ENCODE measurements at places on chromosomes 11 and 22.

GRCh38 chr11:125175896-125176575, 11.5 kb downstream of the PKNOX2 start:
- no peak for DNase-seq

- DNase-seq, result no peak
Observed at GRCh38 chr11:11211186-11211585, 141.9 kb downstream of the CSNK2A3 start.

DNA sequence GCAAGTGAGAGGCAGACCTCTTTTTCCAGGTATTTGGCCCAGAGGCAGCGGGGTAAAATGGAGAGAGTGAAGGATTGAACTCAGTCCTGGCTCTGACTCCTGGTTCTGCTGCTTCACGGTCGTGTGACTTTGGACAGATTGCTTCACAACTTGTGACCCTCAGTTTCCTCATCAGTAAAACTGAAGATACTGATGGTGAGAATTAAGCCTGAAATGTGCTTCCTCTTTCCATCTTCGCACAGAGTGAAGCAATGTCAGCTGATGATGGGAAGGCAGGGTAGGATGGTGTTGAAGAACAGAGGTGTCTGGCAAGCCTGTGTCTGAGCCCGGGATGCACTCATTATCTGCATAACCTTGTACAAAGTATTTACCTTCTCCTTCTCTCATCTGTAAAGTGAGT, 59.0 kb downstream of the UBASH3B start:
- DNase-seq, result peak; percentile 76

GRCh38 chr22:22709719-22710445, 65.5 kb downstream of the GGTLC2 start:
- DNase-seq, result no peak

DNA sequence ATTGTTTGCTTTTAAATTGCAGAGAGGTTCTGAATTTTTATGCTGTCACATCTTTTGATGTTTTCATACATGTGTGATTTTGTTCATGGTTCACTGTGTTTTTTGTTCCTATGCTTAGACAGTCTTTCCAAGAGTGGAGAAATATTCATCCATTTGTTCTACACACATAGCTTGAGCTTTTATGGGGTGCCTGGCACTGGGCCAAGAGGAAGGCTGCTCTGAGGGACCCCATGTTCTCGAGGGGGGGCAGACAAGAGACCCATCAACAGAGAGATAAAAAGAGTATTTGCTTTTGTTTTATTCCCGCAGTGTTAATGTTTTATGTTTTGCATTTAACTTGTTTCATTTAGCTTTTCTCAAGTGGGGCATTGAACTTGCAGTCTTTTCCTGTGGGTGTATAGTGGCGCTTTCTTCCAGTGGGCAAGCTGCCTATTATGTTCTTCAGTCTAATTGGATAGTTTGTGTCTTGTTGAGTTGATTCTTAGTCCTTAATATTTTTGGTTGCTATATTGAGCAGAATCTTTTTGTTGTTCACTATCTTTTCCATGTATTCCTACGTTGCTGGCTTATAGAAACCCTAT, 57.7 kb downstream of the CABIN1 start:
- DNase-seq, result no peak

- DNase-seq, result no peak
Observed at GRCh38 chr11:101436511-101437142, 147.2 kb downstream of the TRPC6 start.

DNA sequence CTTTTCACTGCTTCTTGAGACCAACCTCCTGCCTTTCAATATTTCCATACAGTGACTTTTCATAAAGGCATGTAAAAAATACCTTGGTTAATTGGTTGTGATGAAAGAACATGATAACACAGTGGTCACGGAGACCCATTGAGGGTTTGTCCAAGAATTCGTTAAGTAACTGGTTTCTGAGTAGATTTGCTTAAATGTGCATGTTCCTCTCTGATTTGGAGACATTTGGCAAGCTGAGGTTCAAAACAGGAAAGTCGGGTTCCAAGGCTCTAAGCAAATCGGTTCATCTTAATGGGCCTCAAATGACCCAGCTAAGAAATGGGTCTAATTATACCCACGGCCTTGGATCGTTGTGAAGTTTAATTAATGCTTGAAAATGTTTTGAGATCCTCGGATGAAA, 36.9 kb upstream of the CCND1 start:
- DNase-seq, result no peak

DNA sequence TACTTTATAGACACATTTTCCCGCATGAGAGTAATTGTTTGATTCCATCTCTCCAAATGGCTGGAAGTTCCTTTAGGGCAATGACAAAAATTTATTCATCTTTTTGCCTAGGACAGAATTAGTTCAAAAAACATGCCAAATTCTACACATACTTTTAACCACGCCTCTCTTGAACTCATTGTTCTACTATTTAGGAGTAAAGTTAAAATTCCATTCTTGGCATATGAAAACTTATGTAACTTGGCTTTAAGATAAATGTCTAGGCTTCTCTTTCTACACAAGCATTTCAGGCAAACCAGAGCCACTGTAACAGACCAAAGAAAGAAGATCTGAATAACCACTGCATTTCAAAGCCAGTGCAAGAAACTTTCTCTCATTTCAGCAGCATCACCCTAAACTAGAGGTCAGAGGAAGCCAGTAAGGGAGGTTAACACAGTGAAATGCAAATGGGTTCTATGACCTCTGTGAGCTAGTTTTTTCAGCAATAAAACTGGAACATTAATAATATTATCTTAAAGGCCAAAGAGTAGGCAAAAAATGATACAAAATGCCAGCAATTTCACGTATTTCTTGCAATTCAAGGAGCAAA, 73.0 kb downstream of the RSF1 start:
- no peak for DNase-seq

- no peak for DNase-seq
Observed at GRCh38 chr11:121722431-121723245, 269.9 kb upstream of the SORL1-AS1 start.

DNA sequence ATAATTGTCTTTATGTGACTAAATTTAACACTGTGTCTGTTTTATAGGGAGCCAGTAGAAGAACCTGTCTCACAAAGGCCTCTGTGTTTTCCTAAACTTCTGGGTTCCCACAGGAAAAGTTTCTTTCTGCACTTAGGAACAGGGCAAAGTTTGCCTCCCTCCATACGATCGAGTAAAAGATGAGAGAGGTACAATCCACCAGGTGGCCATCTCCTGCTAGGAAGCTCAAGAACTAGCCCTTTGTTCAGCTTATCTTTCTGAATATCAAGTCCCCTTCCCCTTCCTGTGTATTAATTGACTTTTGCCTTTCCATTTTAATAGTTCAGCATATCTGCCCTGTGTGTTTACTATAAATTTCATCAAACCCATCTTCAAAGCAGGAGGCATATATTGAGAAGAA, 18.0 kb downstream of the CSNK2A3 start:
- DNase-seq, result no peak

DNA sequence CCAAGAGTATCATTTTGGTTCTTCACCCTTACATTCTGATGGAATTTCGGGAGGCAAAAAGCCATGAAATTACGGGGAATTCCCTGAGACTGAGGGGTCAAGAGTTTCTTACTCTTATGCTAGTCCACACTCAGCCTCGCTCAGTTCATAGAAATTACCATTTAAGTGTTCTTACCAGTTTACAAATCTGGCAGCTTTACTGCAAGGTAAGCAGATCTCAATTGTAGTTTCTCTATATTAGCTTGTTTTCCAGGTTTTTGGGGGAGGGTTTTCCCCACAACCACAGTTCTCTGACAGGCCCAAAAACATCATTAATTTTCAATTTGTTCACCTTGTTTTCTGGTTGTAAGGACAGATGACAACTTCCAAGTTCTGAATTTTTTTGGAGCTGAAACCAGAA, 1028.4 kb downstream of the FAM181B start:
- DNase-seq, result no peak

GRCh38 chr11:47152953-47153950, 23.4 kb downstream of the ARFGAP2 start:
- DNase-seq, result no peak

GRCh38 chr11:8248786-8249185, 14.9 kb downstream of the LMO1 start:
- no peak for DNase-seq

- DNase-seq, result no peak
Observed at GRCh38 chr22:41147722-41148121, 55.3 kb downstream of the EP300 start.

- DNase-seq, result no peak
Observed at GRCh38 chr11:10197091-10197490, 96.9 kb downstream of the SBF2 start.

DNA sequence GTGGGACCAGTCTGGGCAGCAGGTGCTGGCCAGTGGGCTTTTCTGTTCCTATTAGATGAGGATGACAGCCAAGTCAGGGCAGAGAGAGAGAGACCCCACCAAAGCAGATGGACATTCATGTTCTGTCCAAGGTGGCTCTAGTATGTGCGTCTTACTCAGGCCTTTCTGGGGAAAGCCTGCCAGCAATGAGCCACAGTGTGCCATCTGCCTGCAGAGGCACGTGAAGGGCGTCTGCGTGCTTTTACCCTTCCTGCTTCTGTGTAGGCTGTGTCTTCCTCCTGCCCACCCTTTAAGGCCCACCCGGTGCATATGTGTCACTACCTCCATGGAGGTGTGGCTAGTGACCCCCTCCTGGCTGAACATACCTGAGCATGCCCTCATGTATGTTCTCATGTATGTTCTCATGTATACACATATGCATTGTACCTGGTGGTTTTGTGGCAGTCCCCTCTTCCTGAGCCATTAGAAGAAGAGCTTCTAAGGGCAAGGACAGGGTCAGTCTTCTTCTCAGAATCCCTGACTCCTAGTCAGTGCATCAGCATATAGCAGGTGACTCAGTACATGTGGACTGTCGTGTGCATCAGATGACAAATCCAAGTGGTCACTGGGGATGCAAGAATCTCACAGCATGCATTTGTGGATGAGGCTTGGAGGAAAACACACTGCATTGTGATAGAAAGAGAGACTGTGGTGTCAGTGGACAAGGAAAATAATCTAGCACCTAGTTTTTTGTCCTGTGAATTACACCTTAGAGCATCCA, 90.4 kb upstream of the YWHAH start:
- DNase-seq, result no peak

DNA sequence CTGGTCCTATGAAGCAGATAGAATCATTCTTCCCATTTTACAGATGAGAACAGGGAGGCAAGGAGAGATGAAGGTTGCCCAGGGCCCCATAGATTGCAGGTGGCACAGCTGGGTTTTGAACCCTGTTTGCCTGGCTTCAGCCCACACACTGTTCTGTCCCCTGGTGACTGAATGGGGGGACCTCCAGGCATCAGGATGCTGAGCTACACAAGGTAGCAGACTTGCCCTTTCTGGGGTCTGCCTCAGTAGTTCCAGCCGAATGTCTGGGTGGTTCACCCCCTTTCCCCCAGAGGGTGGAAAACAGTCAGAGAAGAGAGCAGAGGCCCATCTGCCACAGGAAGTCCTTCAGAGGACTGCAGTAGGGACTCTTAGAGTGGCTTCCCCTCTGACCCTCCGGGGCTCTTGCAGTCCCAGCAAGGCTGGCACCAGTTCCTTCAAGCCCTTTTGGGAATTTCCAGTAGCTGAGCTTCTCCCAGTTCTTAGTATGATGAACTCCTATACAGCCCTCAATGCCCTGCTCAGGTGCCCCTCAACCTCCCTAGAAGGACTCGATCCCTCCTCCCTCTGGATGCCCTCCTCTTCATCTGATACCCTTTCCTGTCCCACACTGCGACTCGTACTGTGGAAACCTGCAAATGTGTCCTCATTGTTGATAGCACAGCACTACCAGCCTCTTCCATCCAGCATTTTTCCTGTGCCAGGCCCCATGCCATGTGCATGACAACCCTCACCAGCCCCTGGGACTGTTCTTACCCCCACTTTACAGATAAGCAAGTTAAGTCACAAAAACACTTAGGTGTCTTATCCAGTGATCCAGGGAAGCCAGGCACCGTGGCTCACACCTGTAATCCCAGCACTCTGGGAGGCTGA, 82.8 kb downstream of the IGLL1 start:
- no peak for DNase-seq

- no peak for DNase-seq
Observed at GRCh38 chr11:135069890-135070289, 657.8 kb upstream of the B3GAT1 start.

DNA sequence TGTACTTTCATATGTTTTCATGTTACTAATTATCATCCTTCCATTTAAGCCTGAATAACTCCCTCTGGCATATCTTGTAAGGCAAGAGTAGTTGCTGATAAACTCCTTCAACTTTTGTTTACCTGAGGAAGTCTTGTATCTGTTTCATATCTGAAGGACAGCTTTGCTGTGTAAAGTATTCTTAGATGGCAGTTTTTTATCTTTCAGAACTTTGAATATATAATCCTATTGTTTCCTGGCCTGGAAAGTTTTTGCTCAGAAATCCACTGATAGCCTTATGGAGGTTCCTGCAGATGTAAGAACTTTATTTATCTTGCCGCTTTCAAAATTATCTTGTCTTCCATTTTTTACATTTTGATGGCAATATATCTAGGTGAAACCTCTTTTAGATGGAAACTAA, 69.1 kb downstream of the KCNQ1OT1 start:
- no peak for DNase-seq
